Left renal pelvis (tissue), 4 donors: ENCODE measurements at places on chromosomes 2 and 18.

DNA sequence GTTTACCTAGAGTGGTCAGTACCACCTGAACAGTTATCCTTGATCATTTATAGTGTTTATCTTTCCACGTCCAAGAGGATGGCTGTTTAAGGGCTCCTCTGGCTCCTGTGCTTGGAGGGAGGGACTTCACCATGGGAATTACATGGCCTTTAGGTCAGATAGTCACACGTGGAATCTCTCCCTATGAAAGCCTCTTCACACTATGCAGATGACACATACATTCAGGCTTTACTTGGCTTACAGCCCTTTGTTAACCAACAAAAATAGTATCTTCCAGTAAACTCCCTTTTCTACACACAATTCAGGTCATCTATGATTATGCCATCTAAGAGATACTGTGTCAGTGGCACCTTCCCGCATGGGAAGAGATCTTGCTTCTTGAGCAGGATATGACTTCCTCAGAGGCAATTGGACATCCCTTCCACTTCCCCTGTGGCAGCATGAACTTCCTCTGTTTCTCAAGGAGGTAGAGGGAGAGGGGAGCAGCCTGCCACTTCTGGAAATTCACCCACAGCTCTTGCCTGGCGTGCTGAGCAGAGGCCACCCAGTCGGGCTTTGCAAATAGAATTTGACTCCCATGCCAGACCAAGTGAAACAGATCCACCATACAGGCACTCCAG lies 53.5 kb downstream of the COLEC12 start:
- DNase-seq: no peak

DNA sequence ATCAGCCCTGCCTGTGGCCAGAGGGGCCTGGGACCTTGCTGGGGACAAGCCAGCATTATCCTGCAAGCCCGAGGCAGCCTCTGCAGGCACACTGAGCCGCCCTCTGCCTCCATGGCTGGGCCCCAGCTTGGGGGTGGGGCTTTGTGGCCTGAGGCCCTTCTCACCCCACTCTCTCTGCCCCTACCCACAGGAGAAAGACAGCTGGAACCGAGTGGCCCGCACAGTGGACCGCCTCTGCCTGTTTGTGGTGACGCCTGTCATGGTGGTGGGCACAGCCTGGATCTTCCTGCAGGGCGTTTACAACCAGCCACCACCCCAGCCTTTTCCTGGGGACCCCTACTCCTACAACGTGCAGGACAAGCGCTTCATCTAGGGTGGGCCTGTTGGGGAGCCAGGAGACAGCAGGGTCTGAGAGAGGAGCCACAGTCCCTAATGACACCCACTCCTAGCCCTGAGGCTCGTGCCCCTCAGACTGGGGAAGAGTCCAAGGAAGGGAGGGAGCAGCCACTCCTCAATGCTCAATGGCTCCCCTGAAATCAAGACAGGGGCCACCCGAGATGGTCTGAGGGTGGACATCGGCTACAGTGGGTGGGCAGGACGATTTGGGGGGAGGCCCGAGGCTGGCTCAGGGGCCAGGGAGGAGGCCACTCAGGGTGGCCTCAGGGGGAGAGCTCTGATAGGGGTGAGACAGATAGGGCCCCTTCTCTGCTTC lies 4.4 kb upstream of the CHRNG start:
- DNase-seq: no peak

DNA sequence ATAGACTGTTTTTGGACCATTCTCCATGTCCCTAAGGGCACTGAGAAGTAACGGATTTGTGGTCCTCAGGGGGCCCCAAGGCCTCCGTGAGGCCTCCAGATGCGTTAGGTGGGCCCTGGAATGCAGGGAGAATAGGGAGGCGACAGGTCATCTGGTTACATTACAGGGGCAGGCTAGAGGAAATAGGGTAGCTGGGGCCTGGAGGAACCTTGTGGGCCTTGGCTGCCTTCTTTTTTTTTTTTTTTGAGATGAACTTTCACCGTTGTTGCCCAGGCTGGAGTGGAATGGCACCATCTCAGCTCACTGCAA lies 28.9 kb downstream of the ZFP36L2 start:
- DNase-seq: no peak

DNA sequence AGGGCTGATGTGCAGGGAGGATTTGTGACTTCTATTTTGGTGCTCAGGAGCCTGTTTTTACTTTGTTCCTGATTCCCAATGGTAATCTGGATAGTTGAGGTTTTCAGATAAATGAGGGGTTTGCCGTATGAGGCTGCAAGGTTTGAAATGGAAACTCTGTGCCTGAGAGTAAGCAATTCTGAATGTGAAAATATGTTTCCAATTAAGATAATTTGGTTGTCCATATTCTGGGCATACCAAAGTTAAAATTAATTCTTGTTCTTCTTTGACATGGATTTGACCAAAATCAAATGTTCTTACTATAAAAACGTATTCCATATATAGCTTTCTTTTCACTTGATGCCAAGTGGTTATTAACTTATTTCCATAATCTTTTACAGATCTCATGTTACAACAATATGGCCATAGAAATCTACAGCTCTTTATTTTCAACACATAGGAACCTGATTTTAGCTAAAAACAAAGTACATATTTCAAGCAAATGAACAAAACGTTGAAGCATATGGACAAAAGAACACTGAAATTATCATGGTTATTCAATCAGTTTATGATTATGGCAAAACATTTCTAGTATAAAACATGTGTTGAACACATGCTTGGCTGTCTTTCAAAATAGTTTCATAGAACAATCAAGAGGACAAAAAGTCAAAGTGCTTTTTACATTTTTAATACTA lies 63.4 kb upstream of the ARHGAP28 start:
- DNase-seq: no peak
